ENCODE measurements at places on chromosomes 11 and 22.

GRCh38 chr11:1557904-1558774 is 13.9 kb downstream of the DUSP8 start:
- no peak for DNase-seq

DNA sequence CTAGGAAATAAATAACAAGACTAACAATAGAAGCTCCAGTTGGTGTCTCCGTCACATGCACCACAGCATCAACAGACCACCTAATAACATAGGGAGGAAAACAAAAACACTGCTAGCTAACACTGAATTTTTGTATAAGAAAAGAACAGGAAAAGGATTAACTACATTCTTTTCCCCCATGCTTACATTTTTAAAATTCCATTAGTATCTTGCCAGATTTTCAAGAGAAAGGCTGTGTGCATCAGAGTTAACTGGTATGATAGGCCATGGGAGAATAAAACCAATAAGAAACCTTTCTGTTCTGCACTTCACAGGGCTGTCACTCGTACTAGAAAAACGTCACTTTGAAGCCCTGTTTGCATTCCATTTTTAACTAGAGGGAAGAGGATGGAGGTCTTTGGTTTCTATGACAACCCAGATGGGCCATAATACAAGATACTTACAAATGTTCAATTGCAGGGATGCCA is 79.0 kb downstream of the LARGE2 start:
- DNase-seq = no peak

DNA sequence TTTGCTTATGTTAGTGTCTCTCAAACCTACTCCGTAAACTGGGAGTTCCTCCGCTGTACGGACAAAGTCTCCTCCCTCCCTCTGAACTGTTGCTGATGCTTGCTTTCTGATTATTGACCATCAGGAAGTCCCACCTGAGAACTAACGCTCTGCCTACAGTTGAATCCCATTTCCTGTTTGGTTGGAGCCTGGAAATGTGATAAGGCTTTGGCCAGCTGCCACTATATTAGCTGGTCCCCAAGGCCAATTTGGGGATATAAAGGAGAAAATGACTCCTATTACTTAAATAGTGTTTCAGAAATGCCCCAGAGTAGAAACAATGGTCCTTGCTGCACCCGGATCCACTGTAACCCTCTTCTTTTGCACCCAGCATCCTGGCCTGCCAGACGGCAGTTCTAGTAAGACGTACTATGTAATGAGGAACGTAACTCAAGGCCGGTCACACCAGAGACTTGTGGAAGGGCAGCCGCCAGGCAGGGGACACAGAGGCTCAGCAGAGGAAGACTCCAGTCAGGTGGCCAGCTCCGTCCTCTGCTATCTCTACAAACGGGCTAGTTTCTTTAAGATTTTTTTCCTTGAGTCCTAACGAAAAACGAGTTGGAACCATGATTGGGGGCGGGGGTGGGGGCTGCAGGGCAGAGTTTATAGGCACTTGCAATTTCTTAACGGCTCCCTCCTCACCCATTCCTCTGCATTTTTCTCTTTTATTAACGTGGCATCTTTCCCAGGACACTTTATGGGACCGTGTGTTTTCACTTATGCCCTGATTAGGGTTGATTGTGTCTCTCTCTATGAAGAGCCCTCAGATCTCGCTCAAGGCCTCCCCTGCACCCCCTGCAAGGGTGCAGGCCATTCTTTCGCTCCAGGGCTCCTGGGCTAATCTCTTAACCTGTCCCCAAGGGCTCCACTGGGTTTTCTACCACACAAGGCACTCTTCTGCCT is 72.8 kb upstream of the CDON start:
- no peak for DNase-seq

- no peak for DNase-seq
Observed at GRCh38 chr11:69892237-69892985, 73.2 kb upstream of the FGF3 start.

DNA sequence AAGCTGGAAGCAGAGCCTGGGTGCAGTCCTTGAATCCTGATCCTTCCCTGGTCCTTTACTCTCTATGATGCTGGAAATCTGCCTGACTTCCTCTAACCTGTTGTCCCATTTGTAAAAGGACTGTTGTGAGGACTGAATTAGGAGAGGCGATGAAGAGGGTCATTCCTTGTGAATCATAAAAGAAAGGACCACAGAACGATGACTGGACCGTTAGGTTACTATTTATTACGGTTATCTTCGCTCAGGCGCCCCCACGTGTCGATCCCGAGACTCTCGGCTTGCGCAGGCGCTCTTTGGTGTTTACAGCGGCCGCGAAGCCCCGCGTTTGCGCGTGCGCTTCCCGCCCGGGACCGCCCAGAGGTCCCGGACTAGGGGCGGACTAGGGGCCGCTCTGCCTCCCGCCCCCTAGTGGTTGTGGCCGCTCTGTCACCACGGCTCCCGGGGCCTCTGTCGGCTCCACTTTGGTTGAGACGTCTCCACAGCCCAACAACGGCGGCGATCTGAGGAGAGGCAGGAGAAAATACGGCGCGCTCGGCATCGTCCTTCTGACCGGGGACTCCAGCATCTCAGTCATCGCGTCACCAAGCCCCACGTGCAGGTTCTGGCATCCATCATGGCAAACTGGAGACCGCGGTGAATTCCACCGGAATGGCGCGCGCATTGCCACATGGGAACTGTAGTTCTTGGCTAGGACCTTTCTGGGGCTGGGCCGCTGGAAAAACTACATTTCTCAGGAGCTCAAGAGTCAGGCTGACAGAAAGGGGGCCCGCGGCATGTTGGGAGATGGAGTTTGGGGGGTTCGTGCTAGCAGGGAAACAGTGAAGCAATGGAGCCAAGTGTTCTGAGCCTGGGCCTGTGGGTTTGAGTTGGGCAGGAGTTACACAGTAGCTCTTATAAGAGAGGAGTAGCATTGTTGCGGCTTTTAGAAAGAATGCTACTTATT is at the start of gene STARD10:
STARD10 (minus strand) TSS at position 623 of the 943 bp plus-strand sequence. CDS start 12,866 bp downstream, outside the sequence.
- peak; percentile 97 for DNase-seq

GRCh38 chr11:130476200-130476921 is 27.9 kb downstream of the ADAMTS15 start:
- DNase-seq = peak; percentile 23

DNA sequence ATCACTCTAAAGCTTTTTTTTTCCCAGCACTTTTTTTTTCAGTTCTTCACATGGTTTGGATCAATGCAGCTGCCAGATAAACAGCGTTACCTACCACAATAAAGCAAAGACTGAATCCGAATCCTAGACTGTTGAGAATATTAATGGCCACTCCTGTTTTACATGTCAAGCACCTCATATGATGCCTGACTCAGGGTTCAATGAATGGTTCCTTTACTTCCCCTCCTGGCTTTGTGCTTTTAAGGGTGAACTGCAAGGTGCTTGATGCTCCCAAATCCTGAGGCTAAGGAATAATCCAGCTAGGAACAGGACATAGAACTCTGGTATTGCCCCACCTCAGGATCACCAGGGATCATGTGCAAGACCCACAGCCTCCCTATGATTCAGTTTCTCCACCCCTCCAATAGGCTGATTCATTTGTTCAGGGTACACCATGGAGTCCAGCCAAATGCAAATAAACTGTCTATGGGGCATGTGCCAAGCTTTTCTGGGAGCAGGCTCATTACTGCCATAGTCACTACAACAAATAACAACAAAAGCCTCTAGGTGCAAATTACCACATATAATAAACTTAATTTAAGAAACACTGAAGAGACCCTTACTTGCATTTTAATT is 104.3 kb downstream of the GAB2 start:
- no peak for DNase-seq

- no peak for DNase-seq
Observed at GRCh38 chr11:17652556-17652955, 66.8 kb upstream of the MYOD1 start.

DNA sequence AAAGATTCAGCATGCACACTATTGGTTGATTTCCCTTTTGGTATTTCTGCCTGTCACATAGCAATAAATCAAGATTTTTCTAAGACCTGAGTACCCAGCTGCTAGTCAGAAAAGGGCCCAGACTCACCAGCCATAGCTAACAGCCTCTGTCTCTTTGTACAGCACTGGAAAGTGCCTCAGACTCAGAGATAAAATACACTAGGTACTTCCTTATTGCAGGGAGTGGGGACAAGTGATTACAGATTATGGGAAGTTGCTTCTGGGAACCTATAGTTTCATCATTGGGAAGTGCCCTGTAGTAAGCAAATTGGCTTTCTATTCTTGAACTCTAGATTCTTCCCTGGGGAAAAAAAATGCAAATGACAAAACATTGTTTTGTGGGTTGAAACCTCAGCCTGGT is at the start of gene CASP5:
CASP5 (minus strand) TSS at position 166 of the 400 bp plus-strand sequence; CDS start at position 134, 32 bp downstream.
- DNase-seq = no peak
